ENCODE measurements at places on chromosomes 2 and 18. TPM values are rescaled to one million over a fixed set of nuclear protein-coding genes. Genes with fewer than 3 reads are reported as not detected.
A peak's percentile ranks its signal among the peaks of the same experiment; 100 is the strongest.

The CDKL4 gene
- 0.75 TPM for total RNA-seq

The SLC35F5 gene
- total RNA-seq, result 28.1 TPM

The WNT6 gene
- not detected for total RNA-seq

The CHST9 gene
- total RNA-seq, result 0.49 TPM

The COL6A3 gene
- total RNA-seq, result 4.5 TPM

The RAPGEF4 gene
- total RNA-seq, result 1.7 TPM

GRCh38 chr2:238916875-238917590, 69.1 kb downstream of the TWIST2 start:
- no peak for DNase-seq
- H3K4me1 ChIP-seq, result peaks cover 14% of the 10 kb centered on the region
- no peaks in the 10 kb centered on the region for H3K36me3 ChIP-seq
- H3K4me3 ChIP-seq, result no peak overlapping the region

GRCh38 chr2:12950174-12950573, 233.4 kb downstream of the TRIB2 start:
- H3K27me3 ChIP-seq, result no peaks in the 10 kb centered on the region
- H3K4me3 ChIP-seq, result no peak overlapping the region
- H3K36me3 ChIP-seq, result no peaks in the 10 kb centered on the region
- DNase-seq, result no peak
- peaks cover 8% of the 10 kb centered on the region for H3K4me1 ChIP-seq

GRCh38 chr2:88554189-88554588, 73.1 kb downstream of the EIF2AK3 start:
- peaks cover 4% of the 10 kb centered on the region for H3K36me3 ChIP-seq
- H3K27me3 ChIP-seq, result no peaks in the 10 kb centered on the region
- H3K4me1 ChIP-seq, result peaks cover 29% of the 10 kb centered on the region
- no peak for DNase-seq
- no peak overlapping the region for H3K4me3 ChIP-seq

DNA sequence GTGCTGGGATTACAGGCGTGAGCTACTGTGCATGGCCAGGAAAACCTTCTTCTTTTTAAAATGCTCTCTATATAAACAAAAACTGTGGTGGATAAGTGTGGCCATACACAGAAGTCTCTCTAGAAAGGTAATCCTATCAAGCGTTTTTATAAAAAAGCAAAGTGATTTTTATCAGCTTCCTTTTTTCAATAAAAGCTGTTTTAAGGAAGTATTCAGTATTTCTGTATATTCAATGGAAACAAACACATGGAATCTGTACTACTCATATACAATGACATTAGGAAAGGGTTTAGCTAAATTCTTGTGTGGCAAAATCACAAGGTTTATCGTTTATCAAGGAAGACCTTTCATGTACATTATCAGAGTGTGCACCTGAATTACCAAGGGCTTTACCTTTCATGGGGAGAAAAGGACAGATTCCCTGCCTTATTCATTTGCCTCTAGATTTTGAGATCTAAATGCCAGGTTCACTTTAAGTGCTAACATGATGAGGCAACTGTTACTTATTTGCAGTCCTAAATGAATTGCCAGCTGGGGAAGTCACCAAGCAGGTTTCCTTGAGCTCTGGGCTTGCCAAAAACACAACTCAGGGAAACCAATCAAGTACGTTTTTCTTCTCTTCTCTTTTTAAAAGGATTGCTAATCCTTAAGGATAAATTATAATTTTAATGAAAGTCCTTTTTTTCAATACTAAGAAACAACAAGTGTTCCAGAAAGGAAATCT, 70.8 kb downstream of the RTN4 start:
- H3K27ac ChIP-seq, result no peak overlapping the region
- H3K4me3 ChIP-seq, result no peak overlapping the region
- peaks cover 12% of the 10 kb centered on the region for H3K36me3 ChIP-seq

DNA sequence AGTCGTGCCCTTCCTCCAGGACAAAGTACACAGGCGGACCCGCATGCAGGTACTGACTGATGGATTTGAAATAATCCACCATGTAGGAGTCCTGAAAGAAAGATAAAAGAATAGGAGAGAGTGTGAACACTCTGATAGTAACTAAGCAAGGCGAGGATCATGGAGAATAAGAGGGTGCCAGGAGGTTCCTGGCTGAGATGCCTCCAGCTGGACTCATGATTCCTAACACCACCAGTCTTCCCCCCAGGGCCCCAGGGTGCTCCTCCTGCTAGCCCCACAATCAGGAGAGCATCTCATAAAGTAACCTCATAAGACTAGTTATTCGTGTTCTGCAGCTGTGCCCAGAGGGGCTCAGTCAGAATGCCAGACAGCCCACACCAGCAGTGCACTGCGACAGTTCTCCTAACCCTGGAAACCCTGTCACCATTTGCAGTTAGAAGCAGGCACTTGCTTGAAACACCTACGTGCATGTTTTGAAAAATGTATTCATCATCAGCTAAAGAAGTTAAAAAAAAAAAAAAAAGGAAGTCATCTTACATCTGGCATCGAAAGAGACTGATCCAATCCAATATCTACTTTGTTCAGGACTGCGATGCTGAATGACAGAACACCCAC, 36.7 kb downstream of the RMC1 start:
- H3K27me3 ChIP-seq, result no peaks in the 10 kb centered on the region
- H3K4me3 ChIP-seq, result no peak overlapping the region
- peaks cover 11% of the 10 kb centered on the region for H3K36me3 ChIP-seq
- H3K4me1 ChIP-seq, result no peaks in the 10 kb centered on the region
- no peak overlapping the region for H3K27ac ChIP-seq

- H3K36me3 ChIP-seq, result no peaks in the 10 kb centered on the region
- no peak overlapping the region for H3K4me3 ChIP-seq
- H3K4me1 ChIP-seq, result no peaks in the 10 kb centered on the region
- DNase-seq, result no peak
- no peak overlapping the region for H3K27ac ChIP-seq
These were observed 422.5 kb downstream of the DPP10 start for GRCh38 chr2:114864901-114865300.

DNA sequence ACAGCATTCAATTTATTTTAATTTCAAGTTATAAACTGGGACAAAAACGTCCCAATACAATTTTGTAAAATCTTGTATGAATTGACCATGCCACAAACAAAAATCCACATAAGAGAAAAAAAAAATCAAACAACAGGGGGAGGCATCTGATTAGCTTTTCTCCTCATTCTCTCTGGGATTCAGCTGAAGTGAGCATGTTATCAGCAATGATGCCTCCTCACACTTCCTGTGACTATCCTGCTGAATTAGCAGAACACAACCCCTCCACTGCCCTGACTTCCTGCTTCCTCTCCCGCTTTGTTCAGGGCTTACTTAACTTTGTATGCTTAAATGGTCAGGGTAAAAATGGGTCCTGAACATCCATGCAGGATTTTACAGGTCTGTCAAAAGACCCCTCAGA, 132.2 kb upstream of the ITGB6 start:
- peaks cover 24% of the 10 kb centered on the region for H3K4me1 ChIP-seq
- no peaks in the 10 kb centered on the region for H3K27me3 ChIP-seq
- DNase-seq, result no peak
- H3K27ac ChIP-seq, result no peak overlapping the region

GRCh38 chr18:63166142-63166541, 153.4 kb downstream of the BCL2 start:
- H3K36me3 ChIP-seq, result no peaks in the 10 kb centered on the region
- no peak overlapping the region for H3K27ac ChIP-seq
- H3K4me3 ChIP-seq, result no peak overlapping the region
- no peak for DNase-seq
- no peaks in the 10 kb centered on the region for H3K27me3 ChIP-seq

GRCh38 chr2:33225350-33225749, 251.1 kb upstream of the RASGRP3 start:
- no peaks in the 10 kb centered on the region for H3K27me3 ChIP-seq
- no peaks in the 10 kb centered on the region for H3K4me1 ChIP-seq
- H3K36me3 ChIP-seq, result peaks cover 4% of the 10 kb centered on the region
- no peak overlapping the region for H3K4me3 ChIP-seq

DNA sequence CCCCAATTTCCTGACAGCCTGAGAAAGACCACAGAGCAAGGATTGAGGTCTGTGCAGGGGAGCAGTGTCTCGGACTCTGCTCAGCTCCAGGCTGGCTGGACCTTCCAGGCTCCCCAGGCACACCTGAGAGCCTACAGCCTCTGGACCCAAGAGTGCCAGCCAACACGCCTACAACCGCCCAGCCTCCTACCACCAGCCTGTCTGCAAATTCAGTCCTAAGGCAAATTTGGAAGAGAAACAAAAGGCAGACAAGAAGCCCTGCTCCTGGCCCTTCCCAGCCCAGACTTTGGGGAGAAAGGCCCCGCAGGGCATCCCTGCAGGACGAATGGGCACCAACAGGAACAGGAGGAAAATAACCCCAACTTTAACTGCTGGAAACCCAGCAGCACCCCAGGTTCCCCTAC, 1.9 kb downstream of the HS6ST1 start:
- no peak overlapping the region for H3K27ac ChIP-seq
- peaks cover 16% of the 10 kb centered on the region for H3K27me3 ChIP-seq
- no peak for DNase-seq
- peaks cover 34% of the 10 kb centered on the region for H3K4me1 ChIP-seq
- H3K36me3 ChIP-seq, result peaks cover 5% of the 10 kb centered on the region
- H3K4me3 ChIP-seq, result peak overlapping the region; percentile 91

DNA sequence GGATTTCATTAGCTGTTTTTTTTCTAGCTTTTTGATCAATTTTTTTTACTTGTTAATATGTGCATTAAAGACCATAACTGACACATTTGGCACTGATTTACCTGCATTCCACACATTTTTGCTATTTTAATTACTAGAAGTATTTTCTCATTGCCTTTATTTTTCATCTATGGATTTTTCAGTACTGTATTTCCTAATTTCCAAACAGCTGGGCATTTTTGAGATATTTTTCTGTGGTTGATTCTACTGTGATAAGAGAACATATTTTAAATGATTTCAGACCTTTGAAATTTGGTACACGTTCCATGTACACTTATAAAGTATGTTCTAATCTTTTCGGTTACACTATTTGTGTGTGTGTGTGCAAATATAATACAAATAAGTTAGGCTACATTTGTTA, 135.3 kb downstream of the PARD3B start:
- no peak overlapping the region for H3K4me3 ChIP-seq
- no peak for DNase-seq
- no peaks in the 10 kb centered on the region for H3K27me3 ChIP-seq
- no peaks in the 10 kb centered on the region for H3K36me3 ChIP-seq
- H3K27ac ChIP-seq, result no peak overlapping the region

DNA sequence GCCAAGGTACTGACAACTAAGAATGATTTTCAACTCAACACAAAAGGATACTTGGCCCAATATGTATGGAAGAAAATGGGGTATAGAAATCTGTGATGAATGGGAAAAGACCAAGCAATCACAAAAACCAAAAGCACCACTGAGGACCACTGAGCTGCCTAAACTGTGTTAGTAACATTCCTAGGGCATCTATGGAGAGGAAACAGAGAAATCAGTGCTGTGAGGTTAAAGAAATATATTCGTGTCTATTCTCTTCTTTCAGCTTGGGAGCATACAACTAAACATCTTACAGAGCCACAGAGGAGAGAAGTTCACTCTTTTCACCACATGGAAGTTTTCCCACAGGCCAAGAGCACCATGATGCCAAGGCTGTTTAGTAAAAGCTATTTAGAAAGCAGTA, 47.3 kb upstream of the CALCRL start:
- H3K36me3 ChIP-seq, result peaks cover 12% of the 10 kb centered on the region
- no peak overlapping the region for H3K4me3 ChIP-seq
- peaks cover 3% of the 10 kb centered on the region for H3K4me1 ChIP-seq
- H3K27me3 ChIP-seq, result no peaks in the 10 kb centered on the region
- DNase-seq, result no peak
- peak overlapping the region; percentile 31 for H3K27ac ChIP-seq

- peak; percentile 41 for DNase-seq
- H3K36me3 ChIP-seq, result no peaks in the 10 kb centered on the region
- no peak overlapping the region for H3K4me3 ChIP-seq
- H3K27ac ChIP-seq, result no peak overlapping the region
- no peaks in the 10 kb centered on the region for H3K27me3 ChIP-seq
These were observed 49.6 kb upstream of the SLC5A7 start for GRCh38 chr2:107936433-107937359.

DNA sequence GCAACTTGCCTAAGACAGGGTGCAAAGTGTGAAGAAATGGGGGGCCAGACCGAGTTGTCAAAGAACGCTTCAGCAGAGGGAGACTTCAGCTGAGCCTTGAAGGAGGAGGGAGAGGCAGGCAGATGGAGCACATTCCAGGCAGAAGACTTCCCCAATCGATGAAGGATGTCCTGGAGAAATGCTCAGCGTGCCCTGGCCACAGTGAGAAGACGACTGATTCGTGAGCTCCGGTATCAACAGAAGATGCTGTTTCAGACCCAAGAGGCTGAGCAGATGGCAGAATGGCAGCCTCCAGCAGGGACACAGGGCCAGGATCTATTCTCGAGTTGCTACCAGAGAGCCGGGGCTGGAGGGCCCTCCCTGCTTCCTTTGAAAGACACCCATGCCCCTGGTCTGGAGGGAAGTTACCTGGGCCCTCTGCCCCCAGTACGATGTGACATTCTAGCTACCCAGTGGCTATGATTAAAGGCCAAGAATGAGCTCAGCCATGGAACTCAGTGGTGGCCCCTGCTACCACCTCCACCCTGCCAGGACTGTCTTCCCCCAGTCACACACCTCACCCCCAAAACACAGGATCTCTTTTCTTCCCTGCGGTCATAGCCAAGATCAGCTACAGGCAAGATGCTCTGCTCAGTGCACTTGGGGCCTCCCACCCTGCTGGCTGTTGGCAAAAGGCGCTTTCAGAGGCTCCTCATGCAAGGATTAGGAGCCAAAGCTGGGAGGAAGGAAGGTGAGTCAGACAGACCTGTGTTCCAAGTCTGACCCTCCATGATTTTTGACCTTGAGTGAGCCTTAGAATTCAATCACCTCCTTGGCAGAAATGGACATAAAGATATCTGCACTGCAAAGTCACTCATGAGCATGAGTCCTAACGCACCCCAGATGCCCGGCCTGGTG, 84.3 kb downstream of the TFCP2L1 start:
- H3K27me3 ChIP-seq, result no peaks in the 10 kb centered on the region
- no peaks in the 10 kb centered on the region for H3K36me3 ChIP-seq
- no peak overlapping the region for H3K27ac ChIP-seq
- DNase-seq, result no peak
- H3K4me1 ChIP-seq, result no peaks in the 10 kb centered on the region

DNA sequence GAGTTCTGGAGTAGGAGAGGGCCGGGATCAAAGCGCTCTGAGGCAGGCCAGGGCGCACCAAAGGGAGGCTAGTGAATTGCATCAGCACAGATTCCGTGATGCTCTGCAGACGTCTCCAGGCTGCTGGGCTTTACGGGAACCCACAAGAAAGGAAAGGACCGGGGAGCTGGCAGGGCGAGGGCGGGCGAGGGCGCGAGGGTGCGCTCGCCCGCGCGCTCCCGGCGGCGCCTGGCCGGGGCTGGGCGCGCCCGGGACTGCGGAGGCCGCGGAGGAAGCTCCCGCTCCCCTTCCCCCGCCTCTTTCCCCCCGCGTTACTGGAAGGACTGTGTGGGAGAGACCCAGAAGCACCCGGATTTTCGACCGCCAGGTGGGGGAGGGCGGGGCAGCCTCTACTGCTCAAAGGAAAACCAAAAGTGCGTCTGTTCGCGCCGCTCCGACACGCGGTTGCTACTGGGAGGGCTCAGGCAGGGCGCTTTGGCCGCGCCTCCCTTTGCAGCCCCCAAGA, 2.4 kb upstream of the FOSL2 start:
- H3K4me1 ChIP-seq, result peaks cover 29% of the 10 kb centered on the region
- peak overlapping the region; percentile 92 for H3K4me3 ChIP-seq
- no peaks in the 10 kb centered on the region for H3K36me3 ChIP-seq
- peak; percentile 42 for DNase-seq

Measured in neural crest cell (in vitro differentiated cells).